ENCODE measurements at places on chromosomes 12 and 14.

GRCh38 chr14:92224358-92224954, 98.5 kb upstream of the SLC24A4 start:
- DNase-seq = no peak

DNA sequence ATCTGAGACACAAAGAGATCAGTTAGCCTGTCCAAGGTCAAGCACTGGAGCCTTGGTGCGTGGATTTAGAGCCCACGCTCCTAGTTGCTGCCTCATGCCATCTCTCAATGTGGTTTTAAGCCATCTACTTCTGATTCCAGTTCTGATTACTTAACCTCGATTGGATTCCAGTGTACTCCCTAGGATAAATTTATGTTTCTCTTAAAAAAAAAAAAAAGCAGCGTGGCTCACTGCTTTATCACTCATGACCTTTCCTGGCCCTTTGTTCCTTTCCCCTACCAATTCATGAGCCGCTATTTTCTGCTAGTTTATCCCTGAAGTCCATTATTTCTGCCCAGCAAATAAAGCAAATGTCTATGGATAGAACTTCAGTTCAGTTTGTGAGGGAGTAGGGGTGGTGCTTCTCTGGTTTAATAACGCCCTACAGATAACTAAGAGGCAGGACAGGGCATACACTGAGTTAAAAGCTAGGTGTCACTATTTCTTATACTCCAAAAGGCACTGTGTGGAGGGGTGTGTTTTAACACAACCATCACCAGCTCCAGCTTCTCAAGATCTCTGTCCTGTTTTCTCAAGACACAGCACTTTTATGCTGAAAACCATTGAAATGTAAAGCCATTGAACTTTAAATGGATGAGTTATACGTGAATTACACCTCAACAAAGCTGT, 9.8 kb upstream of the PARP11 start:
- peak; percentile 40 for DNase-seq

DNA sequence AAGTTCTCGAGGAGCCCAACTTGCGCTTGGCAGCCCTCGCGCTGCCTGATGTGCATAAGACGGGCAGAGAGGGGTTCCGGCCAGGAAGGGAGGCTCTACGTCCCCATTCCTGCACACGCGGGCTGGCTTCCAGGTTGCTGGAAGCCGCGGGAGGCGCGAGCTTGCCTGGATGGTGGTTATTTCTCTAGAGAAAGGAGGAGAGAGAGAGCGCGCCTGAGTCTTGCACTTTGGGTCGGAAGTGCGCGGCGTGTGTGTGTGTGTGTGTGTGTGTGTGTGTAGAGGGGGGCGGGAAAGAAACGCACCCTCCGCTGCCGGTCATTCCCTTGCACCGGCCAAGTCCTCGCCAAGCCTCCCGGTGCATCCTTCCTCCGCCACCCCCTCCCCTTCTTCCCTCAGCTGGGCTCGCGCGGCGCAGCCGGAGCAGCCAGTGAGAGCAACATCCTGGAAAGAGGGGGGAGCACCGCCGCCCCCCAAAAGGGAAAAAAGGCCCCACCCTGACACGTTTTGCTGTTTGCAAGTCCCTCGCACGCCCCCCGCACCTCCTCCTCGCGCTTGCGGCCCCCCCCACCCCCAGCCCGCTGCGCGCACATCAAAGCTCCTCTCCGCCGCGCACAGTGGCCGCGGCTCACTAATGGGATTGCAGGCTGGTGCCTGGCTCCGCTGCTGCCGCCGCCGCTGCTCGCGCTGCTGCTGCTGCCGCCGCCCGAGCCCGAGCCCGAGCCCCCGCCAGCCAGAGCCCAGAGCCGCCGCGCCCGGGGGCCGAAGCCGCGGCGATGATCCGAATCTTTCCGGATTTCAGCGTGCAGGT, 4.4 kb upstream of the NPAS3 start:
- no peak for DNase-seq

DNA sequence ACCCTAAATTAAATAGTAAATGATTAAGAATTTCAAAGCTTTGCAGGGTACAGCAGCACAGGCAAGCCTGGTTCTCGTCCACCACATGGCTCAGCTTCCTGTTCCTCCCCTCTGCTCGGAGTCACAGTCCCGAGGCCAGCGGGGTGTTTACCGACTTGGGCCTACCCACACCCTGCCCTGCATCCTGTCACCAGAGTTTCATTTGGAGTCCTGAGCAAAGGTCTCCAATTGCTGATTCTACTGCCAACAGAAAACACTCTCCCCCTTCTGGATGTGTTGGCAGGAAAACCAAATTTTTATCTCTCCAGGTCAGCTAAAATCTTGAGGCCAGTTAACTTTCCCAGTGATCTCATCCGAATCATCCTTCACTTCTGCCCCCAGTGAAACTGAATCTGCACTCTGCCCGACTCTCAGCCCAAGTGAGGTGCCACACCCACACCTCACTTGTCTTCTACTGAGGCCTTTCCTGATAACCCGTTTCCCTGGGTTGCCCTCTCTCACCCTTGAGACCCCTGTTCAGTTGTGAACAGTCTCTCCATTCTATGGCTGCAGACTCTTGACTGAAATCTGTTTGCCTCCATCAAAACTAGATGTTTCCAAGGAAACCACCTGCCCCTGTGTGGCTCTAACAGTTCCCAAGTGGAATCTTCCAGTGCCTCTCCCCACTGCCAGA, 71.2 kb downstream of the VCPKMT start:
- peak; percentile 85 for DNase-seq

GRCh38 chr12:553216-554000, 93.7 kb downstream of the B4GALNT3 start:
- peak; percentile 27 for DNase-seq

- DNase-seq = no peak
Measured at GRCh38 chr12:88361493-88361892, 218.8 kb downstream of the KITLG start.

DNA sequence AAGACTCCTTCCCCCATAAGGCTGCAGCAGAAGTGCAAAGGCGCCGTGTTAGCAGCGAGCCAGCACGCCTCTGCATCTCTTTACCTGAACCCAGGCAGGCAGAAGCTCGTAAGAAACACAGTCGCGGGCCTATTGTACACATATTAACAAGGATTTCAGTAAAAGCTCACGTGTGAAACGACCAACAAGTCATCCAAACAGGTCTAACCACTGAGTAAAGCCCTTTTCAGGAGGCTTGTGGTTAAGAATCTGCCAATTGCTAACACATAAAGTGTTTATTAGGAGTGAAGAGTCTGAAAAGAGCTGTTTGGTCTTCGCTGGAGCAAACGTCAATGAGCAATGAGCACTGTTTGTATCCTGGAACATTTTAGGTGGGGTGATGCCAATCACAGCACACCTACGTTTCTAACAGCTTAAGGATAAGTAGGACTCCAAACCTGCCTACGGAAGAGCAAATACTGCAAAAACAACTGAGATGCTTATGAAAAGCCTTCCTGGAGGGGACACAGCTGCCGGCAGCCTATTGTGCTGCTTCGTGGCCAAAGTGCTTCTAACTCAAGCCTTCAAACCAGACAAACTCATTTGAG, 43.1 kb downstream of the PRKAB1 start:
- no peak for DNase-seq

GRCh38 chr12:94148739-94149118, 352 bp downstream of the PLXNC1 start:
- DNase-seq = no peak

- no peak for DNase-seq
Measured at GRCh38 chr12:122204167-122205052, 901 bp downstream of the B3GNT4 start.

All from CD4-positive, alpha-beta T cell treated with Interleukin-6 at 100 ng/mL for 8 hours (primary cell).